ENCODE measurements at places on chromosomes 7 and 10.

DNA sequence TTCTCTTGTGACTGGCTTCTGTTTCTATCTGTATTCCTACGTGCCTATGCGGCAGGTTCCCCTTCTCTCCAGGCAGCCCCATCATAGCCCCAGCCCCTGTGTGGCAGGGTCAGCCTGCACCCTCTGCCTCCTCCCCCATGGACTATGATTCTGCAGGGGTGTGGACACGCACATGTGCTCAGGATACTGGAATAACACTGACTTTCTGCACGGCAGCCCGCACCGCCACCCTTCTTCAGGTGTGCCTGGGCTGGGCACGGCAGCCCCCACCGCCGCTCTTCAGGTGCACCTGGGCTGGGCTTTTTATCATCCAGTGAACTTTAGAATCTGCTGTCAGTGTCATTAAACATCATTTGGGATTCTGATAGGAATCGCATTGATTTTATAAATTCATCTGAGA, 202.6 kb upstream of the PPP2R2D start:
- no peak for DNase-seq

DNA sequence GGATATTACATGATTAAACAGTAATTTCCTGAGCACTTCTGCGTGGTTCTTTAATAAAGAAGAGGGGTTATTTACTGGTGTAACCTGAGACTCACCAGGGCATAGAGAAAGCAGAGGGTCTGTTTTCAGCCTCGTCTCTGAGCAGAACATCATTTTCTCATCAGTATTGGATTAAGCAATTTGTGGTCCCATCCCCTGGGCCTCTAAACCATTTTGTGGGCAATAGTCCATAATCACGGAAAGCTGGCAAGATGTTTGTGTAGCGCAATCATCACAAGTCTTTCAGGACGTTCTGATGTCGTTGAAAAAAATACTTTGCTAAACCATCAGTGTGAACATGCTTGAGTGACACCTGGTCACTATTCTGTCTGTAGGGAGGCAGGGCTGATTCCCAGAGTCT, 37.1 kb upstream of the SEC61G start:
- DNase-seq: no peak

GRCh38 chr7:43014406-43014805, 82.2 kb downstream of the MRPL32 start:
- DNase-seq: no peak

GRCh38 chr7:30937416-30937815, 25.8 kb downstream of the AQP1 start:
- no peak for DNase-seq

DNA sequence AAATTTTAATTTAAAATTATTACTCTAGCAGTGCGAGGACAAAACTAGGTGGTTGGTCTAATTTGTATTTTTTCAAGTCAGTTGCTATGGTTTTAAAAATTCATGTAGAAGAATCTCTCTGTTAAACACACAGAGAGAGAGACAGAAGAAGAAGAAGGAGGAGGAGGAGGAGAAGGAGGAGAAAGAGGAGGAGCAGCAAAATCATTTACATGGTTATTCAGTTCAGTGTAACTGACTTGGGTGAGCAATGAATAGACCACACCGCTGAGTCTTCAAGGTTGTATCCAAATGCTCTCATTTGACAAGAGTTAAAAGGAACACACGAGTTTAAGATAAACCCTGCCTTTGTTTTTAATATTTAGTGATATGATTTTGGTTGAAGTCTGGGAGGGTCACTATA, 131.1 kb downstream of the PDE1C start:
- no peak for DNase-seq

DNA sequence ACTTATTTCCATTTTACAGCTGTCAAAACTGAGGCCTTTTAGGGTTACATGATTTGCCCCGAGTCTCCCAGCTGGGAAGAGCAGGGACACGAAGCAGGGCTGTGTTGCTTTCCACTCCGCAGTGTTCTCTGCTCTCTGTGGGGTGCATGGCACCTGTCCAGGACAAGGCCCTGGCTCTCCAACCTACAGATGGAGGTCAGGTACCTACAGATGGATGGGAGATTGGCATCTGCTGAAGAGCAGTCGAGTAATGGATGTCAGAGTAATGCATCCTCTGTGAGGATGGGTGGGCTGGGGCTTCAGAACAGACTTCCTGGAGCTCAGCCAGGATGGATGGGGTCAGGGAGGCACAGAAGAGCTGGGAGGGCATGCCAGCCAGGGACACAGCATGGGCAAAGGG, 85.0 kb downstream of the EMX2 start:
- DNase-seq: no peak
